ENCODE measurements at places on chromosomes 1 and 21. TPM values are rescaled to one million over a fixed set of nuclear protein-coding genes. Genes with fewer than 3 reads are reported as not detected.

DNA sequence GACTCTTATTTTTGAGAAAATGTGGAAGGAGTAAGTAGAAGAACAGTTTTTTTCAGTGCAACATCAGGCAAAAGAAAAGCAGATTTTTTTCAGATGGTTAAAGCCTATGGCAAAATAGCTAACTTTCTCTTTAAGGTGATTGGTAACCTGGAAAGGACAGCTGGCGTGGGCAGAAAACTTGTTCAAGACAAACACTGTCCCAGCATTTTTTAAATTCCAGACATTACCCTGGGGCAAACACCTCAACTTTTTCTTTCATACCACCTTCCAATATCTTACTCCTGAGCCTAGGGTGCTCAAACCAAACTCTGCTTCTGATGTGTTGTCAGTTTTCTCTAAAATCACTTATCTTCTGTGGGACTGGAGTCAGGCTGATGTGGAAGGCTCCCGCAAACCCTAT lies 2.7 kb upstream of the LEPR start:
- DNase-seq = no peak

- DNase-seq = no peak
These were observed 37.6 kb downstream of the MCOLN2 start for GRCh38 chr1:84959294-84959693.

DNA sequence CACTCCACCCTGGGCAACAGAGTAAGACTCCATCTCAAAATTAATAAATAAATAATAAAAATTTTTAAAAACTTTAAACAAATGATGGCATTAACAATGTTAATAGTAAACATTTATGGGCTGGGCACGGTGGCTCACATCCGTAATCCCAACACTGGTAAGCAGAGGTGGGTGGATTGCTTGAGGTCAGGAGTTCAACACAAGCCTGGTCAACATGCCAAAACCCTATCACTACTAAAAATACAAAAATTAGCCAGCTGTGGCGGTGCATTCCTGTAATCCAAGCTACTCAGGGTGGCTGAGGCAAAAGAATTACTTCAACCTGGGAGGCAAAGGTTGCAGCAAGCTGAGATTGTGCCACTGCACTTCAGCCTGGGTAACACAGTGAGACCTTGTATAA lies 9.0 kb upstream of the L1TD1 start:
- DNase-seq = no peak

GRCh38 chr1:54968551-54968950 lies 11.9 kb upstream of the TMEM61 start:
- DNase-seq = no peak

DNA sequence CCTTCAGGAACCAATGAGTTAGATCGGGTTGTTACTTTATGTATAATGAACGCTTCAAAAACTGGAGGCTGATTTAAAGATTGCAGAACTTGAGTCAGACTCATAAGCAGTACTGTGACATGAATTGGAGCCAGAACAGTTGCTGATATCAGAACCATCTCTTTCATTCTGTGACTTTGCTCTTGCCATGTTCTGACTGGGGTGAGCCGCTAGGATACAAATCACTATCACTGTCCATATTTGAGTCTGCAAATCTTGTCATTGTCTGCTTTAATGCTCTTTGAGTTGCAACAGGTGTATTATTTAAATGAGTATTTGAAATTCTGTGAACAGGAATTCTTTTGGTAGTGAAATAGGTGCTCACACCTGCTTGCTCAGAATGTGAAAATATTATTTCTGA lies 52.5 kb downstream of the LRIG2 start:
- DNase-seq = no peak

Gene TIPRL
- polyA plus RNA-seq = 51.4 TPM

Gene NCF2
- polyA plus RNA-seq = 13.3 TPM

DNA sequence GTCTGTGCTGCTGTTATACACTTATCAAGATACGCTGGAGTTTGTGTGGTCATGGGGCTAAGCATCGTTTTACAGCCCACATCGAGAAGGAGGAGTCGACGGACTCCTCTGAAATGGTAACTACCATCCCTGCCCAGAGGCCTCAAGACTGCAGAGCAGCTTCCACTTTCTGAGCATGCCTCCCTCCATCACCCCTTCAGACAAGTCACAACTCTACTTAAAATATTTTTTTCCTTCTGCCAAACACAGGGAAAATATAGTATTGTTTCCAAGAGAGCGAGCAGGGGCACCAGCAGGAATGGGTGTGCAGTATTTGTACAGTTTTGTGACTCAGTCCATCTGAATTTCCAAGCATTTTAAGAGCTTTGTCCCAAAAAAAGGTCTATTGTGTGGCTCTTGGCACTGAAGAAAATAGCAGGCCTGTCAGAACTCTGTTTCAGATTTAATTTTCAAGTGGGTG lies 14.1 kb downstream of the EVA1C start:
- DNase-seq = no peak

Gene FCMR
- 255 TPM for polyA plus RNA-seq

Gene FLG2
- not detected for polyA plus RNA-seq

All from immature natural killer cell (primary cell).